ENCODE measurements at places on chromosomes 12 and 14. TPM values are rescaled to one million over a fixed set of nuclear protein-coding genes. Genes with fewer than 3 reads are reported as not detected.
A peak's percentile ranks its signal among the peaks of the same experiment; 100 is the strongest.

The PSMC1 gene
- total RNA-seq, result 50.2 TPM

The SLC2A13 gene
- total RNA-seq, result 9.9 TPM

The KCNJ8 gene
- total RNA-seq, result not detected

The LAG3 gene
- total RNA-seq, result not detected

- DNase-seq, result no peak
Observed at GRCh38 chr14:92755495-92755894, 7.1 kb upstream of the LGMN start.

DNA sequence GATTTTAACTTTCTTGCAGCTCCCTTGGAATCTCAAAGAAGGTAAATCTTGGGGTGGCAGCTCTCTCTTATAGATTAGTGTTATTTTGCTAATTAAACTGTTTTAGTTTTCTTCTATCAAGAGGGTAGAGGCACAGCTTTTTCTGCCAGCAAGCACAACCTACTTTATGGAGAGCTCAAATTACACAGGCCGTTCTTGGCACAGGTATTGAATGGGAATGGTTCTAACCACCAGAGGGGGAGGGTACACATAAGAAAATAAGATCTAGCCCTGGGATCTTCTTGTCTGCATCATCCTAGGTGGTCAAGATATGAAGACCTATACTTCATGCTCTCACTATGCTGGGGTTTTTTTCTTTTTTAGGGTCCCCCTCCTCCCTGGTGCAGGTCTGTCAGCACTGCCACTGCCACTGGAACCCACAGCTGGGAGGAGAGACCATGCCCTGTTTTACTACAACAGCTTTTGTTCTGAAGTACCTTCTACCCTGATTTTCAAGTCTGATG lies 48.6 kb upstream of the STAC3 start:
- no peak for DNase-seq

- no peak for DNase-seq
Observed at GRCh38 chr12:113609692-113610469, 138.2 kb upstream of the LHX5 start.

DNA sequence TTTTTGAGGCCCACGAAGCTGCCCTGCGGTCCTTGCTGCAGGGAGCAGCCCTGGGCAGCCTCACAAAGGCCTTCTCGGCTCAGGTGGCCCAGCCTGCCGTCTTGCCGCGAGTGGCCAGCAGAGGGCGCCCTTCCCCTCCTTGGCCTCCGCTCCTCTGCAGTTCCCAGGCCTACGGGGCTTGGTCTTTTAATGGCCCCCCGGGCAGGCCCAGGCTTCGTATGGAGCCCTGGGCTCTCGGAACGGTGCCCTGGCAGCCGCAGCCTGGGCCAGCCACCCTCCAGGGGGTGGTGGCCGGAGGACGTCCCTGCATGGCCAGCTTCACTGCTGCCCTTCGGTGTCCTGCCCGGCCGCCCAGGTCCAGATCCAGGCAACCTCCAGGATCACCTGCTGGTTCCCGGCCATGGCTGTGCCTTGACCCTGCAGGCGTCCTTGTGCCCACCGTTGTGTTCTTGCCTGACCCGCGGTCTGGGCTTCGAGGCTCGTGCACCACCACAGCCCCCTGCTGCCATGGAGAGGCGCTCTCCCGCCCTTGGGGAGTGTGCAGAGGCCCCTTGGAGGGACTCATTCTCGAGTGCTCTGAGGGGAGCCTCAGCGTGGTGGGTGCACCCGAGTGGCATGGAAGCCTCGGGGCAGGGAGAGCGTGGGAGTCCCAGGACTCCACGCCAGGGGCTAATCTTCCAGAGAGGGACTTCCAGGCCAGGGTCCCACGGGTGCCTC lies 9.4 kb downstream of the ASPG start:
- DNase-seq, result peak; percentile 71

DNA sequence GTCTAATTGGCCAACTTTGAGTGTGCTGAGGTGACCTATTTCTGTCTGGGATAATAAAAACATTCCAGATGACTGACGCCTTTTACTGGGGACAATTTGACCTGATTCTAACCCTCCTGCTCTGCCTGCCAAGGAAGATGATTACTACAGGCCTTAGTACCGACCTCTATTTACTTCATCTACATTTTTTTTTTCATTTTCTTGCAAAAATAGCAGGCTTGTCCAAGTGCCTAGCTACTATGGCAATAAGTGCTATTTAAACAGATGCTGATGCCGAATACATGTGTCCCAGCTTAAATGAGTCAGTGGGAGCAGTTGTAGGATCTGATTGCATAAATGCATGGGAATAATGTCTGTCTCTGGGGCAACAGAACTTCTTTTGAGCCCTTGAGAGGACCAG lies 254.3 kb downstream of the RGS6 start:
- no peak for DNase-seq

DNA sequence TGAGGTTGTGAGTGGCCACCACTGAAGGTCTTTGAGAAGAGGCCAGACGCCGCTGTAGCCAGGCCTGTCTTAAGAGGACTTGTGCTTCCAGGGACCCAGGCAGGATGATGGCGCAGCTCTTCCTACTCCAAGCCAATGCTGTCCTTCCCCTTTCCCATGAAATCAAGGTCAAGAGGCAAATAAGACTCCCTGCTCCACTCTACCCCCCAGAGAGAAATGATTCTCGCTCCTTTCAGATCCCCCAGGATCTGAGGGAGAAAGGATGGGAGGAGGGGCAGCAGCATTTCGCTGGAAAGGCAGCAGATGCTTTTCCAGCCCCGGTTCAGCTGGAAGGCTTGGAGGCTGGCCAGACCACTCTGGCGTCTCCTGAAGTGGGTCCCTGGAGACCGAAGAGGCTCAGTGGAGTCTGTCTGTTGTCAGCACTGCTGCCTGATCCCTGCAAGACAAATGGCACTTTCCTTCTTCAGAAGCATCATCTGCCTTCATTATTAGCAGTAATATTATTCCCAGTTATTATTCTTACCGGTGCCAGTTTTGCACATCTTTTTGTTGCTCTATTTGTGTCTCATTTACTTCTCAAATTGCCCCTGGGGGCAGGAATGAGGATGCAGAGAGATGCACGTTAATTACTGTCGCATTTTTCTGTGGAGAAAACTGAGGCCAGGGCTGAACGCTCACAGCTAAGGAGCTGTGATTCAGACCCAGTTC lies 51.4 kb downstream of the C14orf132 start:
- no peak for DNase-seq
